ENCODE measurements at places on chromosomes 7 and 10. TPM values are rescaled to one million over a fixed set of nuclear protein-coding genes. Genes with fewer than 3 reads are reported as not detected.

MSMB gene
- polyA plus RNA-seq, result not detected

NUTM2B gene
- 2.7 TPM for polyA plus RNA-seq

KCND2 gene
- 1.8 TPM for polyA plus RNA-seq

THNSL1 gene
- polyA plus RNA-seq, result 17.9 TPM

KIAA1549 gene
- polyA plus RNA-seq, result 12.4 TPM

ZNF485 gene
- 5.3 TPM for polyA plus RNA-seq

UPK3BL2 gene
- 4.9 TPM for polyA plus RNA-seq

ADGRA1 gene
- 0.57 TPM for polyA plus RNA-seq

PNLIPRP3 gene
- polyA plus RNA-seq, result not detected

DNA sequence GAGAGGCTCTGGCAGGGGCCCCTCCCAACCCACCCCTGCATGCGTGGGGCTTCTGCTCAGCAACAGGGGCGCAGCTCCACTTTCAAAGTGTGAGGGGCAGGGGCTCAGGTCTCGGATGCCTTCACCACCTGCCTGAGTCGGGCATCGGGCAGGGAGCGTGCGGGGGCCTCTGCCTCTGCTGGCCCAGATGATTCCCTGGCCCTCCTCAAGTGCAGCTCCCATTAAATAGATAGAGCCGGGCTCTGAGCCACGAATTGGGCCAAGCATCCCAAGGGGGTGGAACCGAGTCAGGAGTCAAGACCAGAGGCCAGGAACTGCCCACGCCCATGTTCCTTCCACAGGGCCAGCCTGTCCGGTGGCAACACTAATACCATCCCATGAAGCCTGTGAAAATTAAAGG lies 108.9 kb upstream of the FAM20C start:
- no peak for DNase-seq

DNA sequence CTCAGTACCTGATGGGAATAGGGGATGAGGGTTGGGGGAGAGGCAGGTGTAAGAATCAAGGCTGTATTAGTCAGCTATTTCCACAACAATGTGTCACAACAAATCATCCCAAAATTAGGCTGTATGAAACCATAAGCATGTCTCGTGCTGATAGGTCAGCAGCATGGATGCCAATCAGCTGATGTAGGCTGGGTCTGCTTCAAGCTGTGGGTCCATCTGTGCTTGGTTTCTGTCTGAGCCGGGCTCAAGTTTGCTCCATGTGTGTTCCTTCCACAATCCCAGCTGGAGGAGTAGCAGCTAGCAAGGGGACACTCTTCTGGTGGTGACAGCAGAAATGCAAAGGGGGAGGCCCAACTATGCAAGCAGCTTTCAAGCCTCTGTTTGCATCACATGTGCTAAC lies 97.9 kb upstream of the ZNF746 start:
- no peak for DNase-seq

DNA sequence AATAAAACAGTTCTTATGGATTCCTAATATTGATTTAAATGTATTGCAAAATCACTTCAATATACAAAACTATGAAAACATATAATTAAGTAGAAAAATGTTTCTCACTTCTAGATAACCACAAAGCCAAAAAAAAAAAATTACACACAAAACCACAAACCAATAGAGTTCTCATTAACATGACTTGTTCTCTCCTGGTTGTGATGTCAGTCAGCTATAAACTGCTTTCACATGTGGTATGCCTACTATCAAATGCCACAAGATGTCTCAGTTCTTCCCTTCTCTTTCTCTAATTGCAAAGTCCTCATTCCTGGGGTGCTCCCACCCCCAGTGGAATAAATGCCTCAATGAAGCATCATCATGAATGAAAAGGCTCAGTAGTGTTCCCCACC lies 16.6 kb downstream of the GNAI1 start:
- no peak for DNase-seq

DNA sequence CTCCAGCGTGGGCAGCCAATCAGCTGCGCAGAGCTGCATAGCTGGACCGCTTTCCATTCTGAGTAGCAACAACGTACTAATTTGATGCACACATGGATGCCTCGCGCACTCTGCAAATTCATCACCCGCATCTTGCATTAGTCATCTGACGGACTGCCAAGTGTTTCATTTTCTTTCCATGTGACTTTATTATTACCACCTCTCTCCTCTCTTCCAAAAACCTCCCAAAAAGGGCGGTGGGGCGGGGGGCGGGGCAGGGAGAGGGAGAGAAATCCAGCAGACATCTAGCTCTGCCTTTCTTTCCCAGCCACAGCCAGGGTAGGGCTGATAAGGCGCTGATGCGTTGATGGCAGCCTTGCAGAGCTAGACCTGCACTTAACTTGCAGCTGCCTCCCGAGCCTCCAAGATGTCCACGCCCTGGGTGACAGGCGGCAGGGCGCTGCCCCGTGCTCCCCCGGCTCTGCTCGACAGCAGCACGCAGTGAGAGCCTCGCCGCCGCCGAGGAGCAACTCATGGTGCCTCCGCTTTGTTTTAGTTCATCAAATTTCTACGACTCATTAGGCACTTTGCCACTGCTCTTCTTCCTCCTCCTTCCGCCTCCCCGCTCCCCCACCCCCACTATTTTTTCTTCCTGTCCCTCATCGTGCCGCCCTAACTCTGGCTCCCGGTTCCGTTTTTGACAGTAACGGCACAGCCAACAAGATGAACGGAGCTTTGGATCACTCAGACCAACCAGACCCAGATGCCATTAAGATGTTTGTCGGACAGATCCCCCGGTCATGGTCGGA lies 147.3 kb downstream of the CELF2 start:
- DNase-seq, result no peak

DNA sequence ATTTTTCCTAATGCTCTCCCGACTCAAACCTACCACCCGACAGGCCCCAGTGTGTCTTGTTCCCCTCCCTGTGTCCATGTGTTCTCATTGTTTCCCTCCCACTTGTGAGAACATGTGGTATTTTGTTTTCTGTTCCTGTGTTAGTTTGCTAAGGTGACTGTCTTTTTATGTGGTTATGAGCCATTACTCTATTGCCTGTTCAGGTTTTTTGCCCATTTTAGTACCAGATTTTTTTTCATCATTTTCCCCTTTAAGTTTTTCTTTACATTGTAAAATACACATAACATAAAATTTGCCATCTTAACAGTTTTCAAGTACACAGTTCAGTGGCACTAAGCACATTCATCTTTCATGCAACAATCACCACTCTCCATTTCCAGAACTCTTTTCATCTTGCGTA lies 133.5 kb downstream of the GPR158 start:
- no peak for DNase-seq

- no peak for DNase-seq
Measured at GRCh38 chr7:133044722-133045473, 37.0 kb downstream of the CHCHD3 start.

DNA sequence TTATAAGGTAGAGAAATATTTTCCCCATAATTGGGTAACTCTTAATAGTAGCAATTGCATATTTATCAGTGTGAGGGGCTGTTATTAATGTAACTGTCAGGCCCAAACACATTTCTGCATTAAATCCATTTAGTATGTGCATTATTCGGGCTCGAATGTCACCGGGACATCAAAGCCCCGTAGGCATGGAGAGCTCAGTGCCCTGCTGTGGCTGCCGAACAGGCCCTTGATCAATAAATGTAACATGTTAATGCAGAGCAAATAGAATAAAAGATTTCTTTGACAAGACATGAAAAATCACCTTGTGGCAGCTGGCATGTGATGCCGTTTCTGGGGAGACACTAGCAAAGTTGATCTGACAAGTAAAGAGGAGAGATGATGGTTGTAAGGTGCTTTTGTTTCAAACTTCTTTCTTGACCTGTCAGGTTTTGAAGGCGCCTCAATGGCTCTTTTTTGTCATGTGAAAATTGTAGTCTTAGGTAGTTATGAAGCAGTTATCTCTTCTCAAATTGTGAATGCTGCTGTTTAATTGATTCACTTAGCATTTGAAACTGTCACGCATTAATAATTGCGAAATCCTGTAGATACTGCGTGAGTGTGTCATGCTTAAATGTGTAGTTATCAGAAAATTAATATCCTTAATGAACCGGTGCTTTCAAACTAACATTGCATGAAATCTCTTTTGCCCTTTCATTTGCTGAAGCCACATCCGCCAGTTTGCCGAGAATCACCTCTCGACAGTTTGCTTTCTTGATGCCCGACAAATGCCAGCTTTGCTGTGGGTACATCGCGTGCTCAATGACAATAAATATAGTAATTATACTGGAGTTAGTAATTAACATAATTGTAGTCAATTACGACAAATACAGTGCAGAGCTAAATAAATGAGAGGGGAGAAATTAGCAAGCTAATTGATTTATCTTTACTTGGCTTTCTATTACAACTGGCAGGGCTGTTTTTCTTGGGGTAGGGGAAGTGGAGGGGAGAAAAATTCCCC lies 19.5 kb downstream of the LRMDA start:
- no peak for DNase-seq

GRCh38 chr7:79050603-79051002 lies 402.9 kb downstream of the MAGI2 start:
- DNase-seq, result no peak

GRCh38 chr10:44199267-44199666 lies 185.6 kb downstream of the CXCL12 start:
- DNase-seq, result no peak

- DNase-seq, result no peak
Measured at GRCh38 chr10:44322137-44322536, 62.8 kb downstream of the CXCL12 start.

- DNase-seq, result no peak
Measured at GRCh38 chr10:67790534-67791408, 47.2 kb downstream of the DNAJC12 start.

GRCh38 chr7:70035519-70035918 lies 437.2 kb downstream of the AUTS2 start:
- no peak for DNase-seq

GRCh38 chr10:124566222-124566888 lies 104.7 kb downstream of the LHPP start:
- DNase-seq, result no peak

GRCh38 chr10:128297709-128298378 lies 171.6 kb upstream of the MKI67 start:
- DNase-seq, result no peak

GRCh38 chr7:27944643-27945042 lies 204.7 kb downstream of the TAX1BP1 start:
- no peak for DNase-seq

DNA sequence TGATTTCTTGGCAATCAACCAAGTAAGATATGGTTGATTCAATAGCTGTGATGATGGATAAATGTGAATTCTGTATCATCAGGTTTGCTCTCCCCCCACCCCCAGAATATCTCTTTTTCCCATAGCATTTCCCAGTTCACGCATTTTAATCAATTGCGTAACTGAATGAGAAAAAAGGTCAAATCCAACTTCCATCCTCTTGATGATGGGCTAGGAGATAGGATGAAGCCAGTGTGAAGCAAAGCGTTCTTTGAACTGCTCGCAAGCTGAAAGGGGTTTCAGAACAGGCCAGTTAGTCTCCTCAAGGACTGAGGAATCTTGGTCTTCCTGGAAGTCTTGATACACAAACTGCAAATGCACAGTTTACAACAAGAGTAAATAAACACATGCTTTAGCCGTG lies 94.5 kb upstream of the ARMC3 start:
- no peak for DNase-seq

DNA sequence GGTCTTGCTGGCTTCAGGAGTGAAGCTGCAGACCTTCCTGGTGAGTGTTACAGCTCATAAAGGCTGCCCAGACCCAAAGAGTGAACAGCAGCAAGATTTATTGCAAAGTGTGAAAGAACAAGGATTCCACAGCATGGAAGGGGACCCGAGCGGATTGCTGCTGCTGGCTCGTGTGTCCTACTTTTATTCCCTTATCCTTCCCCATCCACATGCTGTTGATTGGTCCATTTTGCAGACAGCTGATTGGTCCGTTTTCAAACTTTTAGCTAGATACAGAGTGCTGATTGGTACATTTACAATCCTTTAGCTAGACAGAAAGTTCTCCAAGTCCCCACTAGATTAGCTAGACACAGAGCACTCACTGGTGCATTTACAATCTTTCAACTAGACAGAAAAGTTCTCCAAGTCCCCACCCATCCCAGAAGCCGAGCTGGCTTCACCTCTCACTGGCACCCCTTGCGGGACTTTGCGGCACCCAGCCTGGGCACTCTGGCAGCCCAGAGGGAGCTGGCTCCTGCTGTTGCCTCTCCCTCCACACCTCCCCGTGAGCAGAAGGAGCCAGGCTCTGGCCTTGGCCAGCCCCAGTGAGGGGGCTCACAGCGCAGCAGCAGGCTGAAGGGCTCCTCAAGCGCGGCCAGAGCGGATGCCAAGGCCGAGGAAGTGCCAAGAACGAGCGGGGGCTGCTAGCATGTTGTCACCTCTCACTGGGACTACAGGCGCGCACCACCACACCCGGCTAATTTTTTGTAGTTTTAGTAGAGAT lies 369.6 kb upstream of the POT1 start:
- no peak for DNase-seq

DNA sequence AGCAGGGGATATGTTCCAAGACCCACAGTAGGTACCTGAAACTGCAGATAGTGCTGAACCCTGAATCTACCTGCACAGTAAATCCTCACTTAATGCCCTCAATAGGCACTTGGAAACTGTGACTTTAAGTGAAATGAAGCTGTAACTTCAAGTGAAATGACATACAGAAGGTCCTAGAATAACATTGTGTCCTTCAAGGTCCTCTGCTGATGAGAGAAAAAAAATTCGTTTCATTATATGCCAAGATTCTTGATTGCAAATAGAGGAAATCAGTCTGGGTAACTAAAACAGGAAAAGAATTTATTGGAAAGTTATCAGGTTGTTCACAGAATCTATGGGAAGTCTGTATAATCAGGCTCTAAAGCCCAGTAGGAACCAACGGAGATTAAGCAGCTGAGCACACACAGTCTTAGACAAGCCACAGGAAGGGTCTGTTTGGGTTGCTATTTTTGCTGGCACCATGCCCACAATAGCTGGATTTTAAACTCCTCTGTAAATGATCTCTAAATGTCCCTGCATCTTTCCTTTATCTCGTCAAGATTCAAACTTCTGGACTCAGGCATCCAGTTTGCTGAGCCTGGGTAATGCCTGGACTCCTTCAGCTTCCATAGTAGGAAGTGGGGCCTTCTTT lies 57.5 kb downstream of the EXOC4 start:
- DNase-seq, result peak; percentile 45

DNA sequence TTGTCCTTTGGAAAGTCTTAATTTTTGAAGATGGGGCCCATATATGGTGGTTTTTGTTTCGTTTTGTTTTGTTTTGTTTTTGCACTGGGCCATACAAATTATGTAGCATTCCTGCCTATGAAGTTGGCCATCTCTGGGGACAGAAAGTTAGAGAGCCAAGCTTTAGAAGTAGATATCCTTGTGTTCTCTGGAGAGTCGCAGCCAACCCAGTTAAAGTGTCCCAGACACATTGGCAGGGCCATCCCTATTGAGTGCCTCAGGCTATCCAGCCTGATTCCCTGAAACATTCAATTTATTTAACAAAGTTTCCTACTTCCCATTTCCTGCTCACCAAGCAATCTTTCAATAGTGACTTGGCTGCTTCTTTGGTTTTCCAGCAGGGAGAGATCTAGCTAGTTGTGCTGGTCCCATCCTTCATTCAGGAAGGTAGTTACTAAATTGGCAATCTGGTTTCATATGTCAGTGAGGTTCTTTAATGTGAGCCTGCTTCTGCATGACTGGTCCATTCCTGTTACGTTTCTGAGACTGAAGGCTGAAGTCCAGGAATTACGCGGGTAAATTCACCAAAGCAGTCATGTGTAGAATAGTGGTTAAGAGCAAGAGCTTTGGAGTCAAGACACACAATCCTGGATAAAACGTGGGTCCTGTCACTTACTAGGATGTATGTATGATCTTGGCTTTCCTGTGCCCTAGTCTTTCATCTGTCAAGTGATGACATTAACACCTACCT lies 49.3 kb upstream of the HBP1 start:
- DNase-seq, result no peak

- DNase-seq, result no peak
Measured at GRCh38 chr10:94274142-94274787, 88.5 kb downstream of the NOC3L start.

- no peak for DNase-seq
Measured at GRCh38 chr10:94963901-94964300, 25.4 kb downstream of the CYP2C9 start.
